ENCODE measurements at places on chromosomes 11 and 22.
A peak's percentile ranks its signal among the peaks of the same experiment; 100 is the strongest.

DNA sequence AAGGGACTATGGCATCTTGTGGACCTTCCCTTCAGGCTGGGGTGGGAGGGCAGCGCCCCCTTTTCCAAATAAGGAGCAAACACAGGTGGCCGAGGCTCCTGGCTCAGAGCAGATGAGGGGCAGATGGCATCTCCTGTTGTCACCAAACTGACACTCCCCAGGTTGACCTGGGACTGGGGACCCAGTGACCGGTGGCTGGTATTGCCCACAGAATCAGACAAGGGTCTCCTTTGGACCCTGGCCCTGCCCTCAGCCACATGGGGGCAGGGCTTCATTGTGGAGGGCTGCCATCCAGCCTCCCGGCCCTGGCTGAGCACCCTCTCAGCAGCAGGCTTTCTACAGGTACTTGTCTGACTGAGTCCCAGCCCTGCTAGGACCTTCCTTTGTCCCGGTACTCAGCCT lies 842 bp upstream of the SIGIRR start:
- DNase-seq, result no peak

DNA sequence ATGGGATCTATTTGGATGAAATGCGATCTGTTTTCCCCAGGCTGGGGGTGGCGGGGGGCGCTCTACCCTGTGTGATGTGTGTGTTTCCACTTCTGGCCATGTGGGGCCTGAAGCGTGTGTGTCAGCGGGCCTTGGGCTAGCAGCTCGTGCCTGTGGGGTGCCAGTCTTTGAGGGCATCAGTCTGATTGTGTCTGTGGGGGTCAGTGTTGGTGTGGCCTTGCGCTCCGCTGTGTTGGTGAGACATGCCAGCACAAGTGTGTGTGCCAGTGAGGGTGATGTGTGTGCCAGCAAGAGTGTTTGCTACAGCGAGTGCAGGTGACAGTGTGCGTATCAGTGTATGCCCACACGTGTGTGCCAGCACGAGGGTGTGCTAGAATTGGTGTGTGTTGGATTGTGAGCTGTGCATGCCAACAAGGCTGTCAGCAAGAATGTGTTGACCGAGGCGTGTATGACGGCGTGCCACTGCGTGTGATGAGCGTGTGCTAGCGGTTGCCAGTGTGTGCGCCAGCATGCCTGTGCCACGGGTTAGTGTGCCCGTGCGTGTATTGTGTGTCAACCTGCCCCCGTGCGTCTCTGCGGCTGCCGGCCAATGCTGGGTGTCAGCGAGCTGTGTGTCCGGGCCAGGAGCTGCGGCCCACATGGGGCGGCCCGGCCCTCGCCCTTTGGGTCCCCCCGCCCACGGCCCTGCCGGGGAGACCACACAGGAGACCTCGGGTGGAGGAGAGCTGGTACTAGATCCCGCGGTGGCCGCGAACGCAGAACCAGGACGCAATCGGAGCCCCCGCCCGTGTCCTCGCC lies 519 bp downstream of the ARRB1 start:
- no peak for DNase-seq

- no peak for DNase-seq
These were observed 49.7 kb upstream of the SLC25A18 start for GRCh38 chr22:17513612-17514011.

DNA sequence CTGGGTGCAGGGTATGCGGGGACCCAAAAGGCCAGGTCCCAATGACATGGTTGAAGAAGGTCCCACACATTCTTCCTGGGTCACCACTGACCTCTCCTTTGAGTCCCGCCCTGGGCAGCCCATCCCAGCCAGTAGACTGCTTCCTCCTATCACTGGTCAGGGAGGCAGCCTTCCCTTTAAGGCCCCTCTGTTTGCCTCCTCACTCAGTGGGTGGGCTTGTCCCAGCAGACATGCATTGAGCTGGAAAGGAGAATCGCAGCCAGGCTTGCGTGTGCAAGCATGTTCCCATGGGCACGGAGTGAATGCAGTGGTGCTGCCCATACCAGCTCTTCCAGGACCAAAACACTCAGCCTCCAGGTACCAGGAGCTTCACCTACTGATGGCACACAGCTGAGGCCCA lies 162.4 kb upstream of the SYT13 start:
- no peak for DNase-seq

- DNase-seq, result no peak
These were observed 565 bp downstream of the NUCB2 start for GRCh38 chr11:17277024-17277584.

DNA sequence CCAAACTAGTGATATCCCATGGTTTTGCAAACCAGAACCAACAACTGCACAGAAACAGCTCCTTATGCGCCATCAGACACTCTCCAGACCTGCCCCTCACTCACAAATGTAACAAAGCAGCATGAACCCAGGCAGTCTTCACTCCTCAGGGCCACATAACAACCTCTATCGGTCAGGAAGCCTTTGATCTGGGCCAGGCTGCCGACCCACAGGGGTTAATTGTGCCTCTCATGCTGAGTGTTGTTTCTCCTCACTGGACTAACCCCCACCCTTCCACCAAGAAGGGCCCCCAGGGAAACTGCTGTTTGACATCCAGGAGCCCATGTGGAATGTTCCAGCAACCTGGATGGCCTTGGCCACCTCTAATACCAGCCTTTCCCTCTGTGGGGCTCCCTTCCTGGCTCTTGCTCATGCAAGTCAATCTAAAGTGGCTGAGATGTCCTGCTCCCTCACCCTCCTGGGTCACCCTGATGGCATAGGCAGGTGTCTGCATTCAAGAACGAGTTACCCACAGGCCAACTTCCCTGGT lies 7.9 kb upstream of the RGL4 start:
- DNase-seq, result no peak

- DNase-seq, result no peak
These were observed 179.9 kb downstream of the DBX1 start for GRCh38 chr11:19980388-19980787.

DNA sequence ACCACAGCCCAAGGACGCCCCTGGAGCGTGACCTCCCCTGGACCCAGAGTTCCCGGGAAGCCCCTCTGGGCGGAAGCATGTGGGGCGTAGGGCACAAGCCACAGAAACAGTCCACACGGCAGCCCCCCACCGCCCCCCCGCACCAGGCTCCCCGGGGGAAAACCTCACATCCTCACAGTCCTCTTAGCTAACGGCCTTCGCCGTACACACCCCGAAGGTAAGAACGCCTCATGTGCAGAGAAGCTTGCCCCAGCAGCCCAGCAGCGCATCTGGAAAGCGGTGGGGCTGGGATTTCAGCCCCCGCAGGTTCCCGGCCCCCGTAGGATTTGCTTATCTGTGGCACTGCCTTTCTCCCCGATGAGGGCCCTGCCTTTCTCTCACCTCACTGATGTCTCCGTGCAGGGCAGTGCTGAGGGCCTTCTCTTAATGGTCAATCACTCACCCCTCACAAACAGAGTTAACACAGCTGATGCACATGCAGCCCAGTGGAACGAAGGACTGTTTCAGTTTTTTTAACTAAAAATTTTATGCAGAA lies 309.2 kb downstream of the BRD1 start:
- no peak for DNase-seq

GRCh38 chr11:47411884-47412746 lies 3.7 kb downstream of the SLC39A13 start:
- DNase-seq, result peak; percentile 34

GRCh38 chr11:15918674-15919073 lies 437.7 kb downstream of the SOX6 start:
- DNase-seq, result no peak

- no peak for DNase-seq
These were observed 6.2 kb downstream of the MRGPRD start for GRCh38 chr11:68974421-68975194.

DNA sequence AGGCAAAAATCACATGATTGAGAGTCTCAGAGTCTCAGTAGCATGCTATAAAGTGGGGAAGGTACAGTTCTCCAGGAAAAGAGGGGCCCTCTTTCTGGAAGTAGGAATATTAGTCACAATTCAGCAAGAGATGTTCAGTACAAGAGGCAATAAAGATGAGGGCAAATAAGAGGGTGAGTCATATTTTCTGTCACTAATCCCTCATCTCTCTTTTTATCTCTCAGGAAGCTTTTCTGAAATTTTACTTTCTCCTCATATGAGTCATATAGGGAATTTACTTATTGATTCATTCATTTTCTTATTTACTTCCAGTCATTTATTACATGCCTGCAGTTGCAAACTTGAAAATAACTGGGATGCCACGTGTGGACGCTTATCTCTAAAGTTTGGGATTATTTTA lies 3.4 kb upstream of the NXPE1 start:
- DNase-seq, result no peak

GRCh38 chr11:6468712-6469495 lies 4.8 kb downstream of the TRIM3 start:
- no peak for DNase-seq
